ENCODE measurements at places on chromosomes 4 and X.

GRCh38 chrX:29724316-29724715, 491.0 kb upstream of the MAGEB2 start:
- no peak for DNase-seq

DNA sequence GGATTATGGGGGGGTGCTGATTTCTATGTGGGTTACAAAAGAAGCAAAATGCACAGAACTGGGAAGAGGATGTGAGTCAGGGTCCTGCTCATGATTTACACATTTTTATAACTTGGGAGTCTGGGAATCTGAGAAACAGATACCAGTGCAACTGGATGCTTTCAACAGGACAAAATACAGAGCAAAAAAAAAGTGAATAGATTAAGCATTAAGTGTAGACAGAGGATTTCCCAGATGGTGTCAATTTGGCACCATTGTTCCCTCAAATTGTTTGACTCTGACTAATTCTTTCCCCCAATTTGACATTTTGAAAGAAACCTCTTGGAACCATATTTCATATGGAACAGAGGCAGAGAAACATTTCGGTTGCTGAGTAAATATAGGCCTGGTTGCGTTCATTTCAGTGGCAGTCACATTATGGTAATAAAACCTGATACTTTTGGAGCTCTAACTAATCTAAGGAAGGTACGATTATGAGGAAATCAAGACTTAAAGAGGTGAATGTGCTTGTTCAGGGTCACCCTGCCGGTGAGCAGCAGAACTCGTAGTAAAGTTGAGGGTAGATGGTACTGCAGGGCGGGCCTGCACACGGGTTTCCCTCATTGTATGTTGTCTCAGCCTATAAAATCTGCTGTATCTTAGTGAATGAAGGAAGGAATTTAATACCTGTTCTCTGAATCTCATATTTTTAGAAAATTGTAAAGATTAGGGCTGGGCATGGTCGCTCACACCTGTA, 18.7 kb upstream of the CDKL5 start:
- no peak for DNase-seq

DNA sequence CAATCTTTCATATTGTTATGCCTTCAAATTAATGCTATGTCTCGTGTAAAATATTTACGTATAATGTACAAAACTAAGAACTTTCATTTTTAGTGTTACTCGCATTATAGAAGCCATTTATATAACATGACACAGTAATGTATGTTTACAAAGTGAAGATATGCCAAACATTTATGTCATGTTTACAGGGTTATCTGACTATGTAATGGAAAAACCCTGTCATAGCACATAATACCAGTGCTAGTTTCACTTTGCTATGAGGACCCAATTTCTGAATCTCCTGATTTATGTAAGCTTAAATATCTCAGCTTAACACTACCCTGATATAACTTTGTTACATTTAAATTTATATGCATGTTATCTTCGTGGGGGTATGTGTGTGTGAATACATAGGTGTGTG, 233.1 kb downstream of the FAT4 start:
- DNase-seq = no peak

DNA sequence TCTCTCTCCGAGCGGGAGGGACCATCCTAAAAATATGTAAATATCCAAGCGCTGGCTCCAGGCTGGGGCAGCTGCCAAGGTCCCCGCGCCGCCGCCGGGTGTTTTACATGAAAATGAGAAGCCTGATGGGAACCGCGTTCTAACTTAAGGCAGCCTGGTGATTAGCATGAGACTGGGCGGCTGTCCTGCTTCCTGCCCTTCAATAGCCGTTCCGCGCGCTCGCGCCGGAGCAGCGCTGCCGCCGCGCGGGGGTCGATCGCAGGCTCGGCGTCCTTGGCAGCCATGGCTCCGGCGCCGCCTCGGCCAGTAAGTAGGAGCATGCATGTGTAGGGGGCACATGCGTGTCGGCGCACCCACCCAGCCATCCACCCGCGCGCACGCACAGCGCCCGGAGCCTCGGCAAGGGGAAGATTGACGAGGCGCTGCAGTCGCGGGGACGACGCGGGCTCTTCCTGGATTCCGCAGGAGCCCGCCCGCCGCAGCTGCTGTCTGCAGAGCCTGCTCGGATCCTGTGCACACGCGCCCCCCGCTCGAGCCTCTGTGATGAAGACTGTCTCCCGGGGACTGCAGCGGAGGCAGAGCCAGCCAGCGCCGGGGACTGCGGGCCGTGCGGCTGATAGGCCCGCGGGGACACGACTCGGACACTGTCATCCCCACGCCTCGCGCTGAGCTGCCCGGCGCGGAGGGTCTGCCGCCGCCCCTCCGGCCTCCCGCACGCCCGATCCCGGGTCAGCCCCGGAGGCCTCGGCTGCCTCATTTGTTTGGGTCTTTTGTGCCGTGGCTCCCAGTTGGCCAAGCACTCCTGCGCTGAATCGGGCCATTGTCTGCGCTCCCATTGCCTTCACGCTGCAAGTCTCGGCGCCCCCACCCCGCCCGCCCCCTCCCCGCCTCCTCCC, 734 bp downstream of the STOX2 start:
- no peak for DNase-seq

- no peak for DNase-seq
These were observed 155.9 kb downstream of the EVC2 start for GRCh38 chr4:5552451-5552850.

- no peak for DNase-seq
These were observed 17.1 kb upstream of the TMEM150C start for GRCh38 chr4:82578935-82579334.

GRCh38 chrX:39893417-39894338, 204.1 kb downstream of the BCOR start:
- DNase-seq = no peak

DNA sequence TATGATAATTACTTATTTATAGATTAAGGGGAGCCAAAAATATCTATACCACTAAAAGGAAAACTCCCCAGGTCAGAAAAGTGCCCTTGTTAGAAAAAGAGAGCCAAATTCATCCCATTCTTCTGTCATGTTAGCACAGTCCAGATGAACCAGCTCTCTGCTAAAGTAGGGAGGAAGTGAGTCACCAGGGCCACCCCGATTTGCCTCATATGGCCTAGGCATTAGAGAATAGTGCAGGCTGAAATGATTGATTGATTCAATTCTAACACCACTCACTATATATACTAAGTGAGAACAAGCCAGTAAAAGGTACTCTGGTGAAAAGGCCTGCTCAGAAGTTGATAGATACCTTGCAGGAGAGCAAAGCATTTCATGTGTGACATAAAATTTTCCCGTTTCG, 94.5 kb downstream of the SRPX start:
- DNase-seq = no peak

- no peak for DNase-seq
These were observed 6.5 kb downstream of the TBC1D14 start for GRCh38 chr4:6916069-6916586.

DNA sequence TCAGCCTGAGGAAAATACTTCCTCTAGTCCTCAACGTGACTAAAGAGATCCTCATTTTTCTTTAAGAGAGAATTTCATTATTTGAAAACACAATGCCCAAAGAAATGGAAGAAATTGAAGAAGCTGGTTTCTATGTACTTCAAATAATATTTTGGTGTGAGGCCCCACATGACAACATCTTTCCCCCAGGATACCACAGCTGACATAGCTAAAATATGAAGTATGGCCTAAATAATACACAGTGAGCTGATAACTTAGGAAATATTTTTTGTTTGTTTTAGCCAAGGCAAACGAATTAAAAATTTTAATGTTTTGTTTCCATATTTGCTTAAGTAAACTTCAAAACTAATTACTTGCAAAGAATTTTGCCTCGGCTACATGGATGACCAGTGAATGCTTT, 149.2 kb downstream of the CBR4 start:
- DNase-seq = no peak

- DNase-seq = no peak
These were observed 335.0 kb upstream of the TENM3 start for GRCh38 chr4:181908168-181908567.

DNA sequence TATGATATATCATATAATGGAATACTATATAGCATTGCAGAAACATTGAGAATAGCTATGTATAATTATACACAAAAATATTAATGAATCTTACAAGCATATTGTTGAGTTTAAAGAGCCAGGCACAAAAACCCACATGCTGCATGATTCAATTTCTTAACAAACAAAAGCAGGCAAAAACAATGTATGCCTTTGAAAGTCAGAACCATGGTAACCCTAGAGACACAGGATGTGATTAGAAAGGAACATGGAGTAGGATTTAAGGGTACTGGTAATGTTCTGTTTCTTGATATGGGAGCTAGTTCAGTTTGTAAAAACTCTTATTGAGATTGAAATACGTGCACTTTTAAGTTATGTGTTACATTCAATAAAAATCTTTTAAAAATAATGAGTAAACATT, 21.5 kb downstream of the CXCL8 start:
- DNase-seq = no peak

DNA sequence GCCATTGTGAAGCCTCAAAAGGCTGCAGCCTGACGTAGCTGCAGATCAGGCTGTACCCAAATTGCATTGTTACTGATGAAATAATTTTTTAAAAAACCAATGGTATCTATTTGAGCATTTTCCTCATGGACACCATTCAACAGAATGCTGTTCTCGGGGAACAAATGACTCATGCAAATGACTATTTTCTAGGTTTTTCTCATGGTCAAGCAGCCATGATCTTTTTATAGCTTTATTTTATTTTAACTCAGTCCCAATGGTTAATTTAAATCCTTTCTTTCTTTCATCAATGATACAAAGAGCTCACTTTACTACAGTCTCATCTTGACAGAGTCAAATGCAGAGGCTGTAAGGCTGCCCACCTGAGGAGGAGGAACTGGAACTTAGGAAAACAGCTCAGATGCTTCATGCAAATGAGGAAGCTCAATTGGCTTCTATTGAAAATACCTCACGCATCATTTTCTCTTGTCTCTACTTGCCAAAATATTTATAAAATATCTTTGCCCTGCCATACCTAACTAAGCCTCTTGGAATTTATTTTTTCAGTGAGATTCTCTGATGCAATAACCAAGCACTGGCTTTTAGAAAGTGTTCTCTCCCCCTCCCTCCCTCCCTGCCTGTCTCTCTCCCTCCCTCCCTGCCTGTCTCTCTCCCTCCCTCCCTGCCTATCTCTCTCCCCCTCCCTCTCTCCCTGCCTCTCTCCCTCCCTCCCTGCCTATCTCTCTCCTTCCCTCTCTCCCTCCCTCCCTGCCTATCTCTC, 81.0 kb downstream of the SORBS2 start:
- no peak for DNase-seq

- no peak for DNase-seq
These were observed 282.2 kb downstream of the GUCY2F start for GRCh38 chrX:109199726-109200125.

DNA sequence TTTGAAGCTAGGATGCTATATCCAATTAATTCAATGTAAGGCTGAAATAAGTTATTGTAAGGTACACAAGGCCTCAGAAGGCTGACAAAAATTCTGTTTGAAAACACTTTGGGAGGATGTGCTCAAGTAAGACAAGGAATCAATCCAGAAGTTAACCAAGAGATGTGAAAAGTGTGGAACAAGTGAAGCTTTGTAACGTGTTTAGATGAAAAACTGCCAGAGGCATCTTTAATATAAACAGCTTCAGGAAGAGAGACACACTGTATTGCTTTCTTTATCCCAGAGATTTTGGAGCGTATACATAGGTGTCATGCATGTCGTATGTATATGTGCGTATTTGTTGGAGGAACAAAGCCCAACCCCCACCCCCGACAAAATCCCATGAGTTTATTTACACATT, 28.3 kb upstream of the YTHDC1 start:
- no peak for DNase-seq

- no peak for DNase-seq
These were observed 154.0 kb downstream of the UGT8 start for GRCh38 chr4:114752391-114753165.

DNA sequence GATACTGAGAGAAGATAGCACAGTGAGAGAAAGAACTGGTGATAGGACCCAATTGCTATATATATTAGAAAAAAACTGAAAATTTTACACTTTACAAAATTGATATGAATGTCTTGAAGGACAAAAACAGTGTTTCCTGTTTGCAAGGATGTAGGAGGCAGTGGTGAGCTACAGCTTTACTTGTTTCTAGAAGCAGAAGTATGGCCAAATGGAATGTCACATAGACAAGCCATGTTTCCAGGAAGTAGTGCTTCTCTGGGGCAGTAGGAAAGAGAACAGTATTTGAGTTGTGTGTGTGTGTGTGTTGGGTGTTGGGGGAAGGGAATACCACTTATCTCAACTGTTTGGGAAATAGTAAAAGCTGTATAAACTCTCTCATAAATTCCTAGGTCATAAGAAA, 60.9 kb upstream of the IBSP start:
- no peak for DNase-seq

DNA sequence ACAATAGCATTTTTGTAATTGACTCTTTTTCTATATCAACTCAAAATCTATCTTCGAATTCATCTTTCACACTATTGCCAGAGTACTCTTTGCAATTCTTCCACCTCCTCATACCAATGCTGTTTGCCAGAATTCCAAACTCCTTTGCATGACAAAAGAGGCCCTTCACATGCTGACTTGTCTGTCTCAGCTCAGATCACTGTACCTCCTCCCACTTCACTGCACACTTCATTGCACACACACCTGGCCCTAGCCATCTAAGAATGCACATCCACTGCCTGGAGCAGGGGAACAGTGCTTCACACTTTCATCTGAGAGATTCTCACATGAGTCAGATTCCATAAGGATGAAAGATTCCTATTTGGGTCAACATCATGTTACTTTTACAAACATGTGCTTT, 56.5 kb downstream of the PRDM5 start:
- no peak for DNase-seq

DNA sequence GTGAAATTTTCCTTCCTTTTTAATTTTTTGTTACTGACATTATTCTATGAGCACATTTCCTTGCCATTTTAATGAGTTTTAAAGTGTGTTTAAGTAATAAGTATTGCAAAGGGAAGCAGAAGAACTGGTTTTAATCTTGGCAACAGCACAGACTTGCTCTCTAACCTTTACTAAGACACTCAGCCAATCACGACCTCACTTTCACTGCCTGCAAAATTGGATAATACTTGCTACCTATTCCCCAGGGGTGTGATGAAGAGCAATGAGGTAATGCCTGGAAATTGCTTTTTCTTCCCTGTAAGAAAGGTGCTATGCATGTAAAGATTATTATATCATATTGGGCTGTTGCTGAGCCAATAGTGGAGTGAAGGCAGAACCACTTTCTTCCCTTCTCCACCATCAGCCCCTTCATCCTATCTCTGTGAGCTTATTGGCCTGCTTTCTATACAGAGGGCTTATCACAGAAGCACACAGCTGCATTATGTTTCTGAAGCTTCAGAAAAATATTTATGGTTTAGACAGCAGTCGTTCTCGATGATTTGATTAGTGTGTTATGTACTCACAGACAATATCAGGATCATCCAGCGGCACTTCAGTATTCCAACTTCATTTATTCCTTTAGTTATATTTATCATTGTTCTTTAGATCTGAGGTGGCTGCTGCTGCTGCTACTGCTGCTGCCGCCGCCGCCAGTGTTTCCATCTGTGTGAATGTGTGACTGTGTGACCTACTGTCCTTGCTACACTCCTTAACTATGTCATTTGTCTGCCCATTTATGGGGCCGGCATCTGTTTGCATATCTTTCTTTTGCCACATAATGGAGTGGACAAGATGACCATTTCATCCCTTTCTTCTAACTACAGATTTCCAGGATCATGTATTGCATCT, 255.1 kb downstream of the C4orf33 start:
- DNase-seq = no peak
